ENCODE measurements at places on chromosomes 6 and 20.

- peak; percentile 17 for DNase-seq
Observed at GRCh38 chr6:35569011-35569461, 56.3 kb upstream of the TULP1 start.

GRCh38 chr6:76593668-76594067 lies 521.2 kb upstream of the IMPG1 start:
- no peak for DNase-seq

DNA sequence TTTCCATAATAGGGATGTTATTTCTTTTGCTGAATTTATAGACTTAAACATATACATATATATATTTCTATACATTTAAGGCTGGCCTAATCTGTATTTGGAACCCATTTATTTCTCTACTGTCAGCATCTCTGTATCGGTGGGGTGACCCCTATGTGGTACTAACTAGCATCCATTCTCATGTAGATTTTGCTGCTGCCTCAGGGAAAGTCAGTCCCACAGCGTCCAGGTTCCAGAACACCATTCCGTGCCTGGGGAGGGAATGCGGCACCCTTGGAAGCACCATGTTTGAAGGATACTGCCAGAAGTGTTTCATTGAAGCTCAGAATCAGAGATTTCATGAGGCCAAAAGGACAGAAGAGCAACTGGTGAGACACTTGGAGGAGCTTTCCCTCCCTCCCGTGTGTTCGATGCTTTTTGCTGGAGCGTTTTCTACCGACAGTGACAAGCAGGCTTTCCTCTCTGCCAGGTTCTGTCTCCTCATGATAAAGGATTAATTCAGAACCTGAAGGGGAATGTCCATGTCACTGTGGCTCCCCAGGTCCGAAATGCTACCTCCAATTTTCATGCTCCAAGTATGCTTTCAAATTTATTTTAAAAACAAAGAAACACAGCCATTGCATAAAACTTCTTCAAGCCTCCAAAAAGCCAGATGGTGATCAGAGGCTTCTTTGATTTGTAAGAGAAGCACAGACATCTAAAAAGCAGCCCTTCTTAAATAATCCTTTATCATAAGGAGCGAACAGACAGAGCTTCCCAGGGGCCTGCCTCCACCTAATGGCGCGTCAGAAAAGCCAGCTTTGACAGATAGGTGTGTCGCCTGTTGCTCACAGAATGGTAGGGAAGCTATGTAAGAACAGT lies 13.1 kb downstream of the TNFAIP3 start:
- no peak for DNase-seq

GRCh38 chr6:127111526-127111925 lies 6.9 kb upstream of the RSPO3 start:
- DNase-seq: no peak

DNA sequence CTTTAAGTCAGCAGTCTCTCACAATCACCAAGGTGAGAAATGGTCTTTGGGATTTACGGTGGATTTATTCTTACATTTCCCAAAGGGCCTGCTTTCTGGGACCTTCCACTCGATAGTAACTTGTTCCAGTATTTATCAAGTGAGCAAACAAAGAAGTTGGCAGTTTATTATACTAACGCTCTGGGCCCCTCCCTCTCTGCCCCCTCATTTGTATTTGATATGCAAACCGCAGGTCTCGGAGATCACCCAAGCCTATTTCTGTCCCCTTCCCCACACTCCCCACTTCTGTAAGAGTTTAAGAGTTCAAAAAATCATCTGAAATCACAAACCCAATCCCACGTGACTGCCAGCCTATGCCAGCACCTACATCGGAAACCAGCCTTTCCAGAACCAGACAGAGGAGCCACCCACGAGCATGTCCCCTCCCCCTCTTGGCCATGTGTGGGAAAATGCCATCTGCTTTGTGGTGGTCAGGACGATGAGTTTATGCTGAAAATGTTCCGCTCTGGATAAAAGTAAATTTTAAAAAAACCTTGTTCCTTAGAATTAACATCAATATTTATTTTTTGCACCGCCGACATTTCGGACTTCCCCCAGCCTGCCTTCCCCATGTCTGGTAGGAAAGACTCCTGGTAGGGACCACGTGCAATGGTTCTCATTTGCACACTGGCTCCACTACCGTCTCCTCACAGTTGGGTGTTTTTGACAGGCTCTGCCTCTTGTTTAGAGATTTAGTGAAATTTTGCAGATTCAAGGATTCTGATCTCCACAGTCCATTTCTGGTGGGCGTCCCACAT lies 281.0 kb downstream of the TFAP2C start:
- no peak for DNase-seq

DNA sequence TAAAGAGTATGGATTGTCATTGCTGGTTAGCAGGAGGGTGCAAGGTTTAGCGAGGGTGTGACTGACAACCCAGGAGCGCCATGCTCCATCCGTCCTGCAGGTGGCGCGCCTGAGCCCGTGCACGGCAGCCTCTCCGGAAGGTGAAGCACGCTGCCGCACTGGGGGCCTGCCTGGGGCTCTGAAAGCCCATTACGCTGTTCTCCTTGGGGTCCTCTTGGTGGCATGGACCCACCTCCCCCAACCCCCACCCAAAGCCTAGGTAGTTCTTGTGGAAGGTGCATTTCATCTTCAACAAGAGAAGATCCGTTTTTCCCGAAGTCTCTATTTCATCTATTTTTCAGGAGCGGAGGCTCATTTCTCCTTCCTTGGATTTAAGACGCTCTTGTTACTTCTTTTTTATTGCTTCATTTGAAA lies 197.4 kb upstream of the KCNG1 start:
- peak; percentile 65 for DNase-seq

DNA sequence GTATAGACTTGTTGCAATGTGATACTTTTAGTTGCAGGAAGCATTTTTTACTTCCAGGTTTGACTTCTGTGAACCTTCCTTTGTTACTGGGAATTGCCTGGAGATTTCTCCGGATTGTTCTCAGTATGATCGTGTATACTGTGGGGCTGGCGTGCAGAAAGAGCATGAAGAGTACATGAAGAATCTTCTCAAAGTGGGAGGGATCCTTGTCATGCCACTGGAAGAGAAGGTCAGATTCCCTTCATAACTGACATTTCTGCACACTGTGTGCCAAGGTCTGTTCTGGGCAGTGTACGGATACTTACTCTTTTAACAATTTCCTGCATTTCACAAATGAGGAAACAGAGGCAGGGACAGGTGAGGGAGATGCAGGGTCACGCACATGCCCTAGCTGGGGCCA lies 9.7 kb downstream of the PCMTD2 start:
- DNase-seq: no peak

DNA sequence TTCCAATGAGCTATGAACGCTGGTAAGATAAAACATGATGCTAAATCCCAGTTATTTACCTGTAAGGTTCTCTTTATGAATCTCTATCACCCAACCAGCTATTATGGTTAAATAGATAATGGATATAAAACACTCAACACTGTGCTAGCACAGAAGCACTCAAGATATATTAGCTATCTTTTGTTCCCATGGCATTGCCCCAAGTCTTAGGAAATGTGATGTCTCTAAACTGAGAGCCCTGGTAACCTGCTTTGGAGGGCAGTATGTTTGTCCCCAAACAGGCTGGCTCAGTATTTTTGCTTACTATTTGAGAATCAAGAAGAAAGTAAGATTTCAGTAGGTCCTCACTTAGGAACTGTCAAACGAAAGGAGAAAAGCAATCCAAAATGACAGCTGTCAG lies 90.5 kb downstream of the BTBD9 start:
- no peak for DNase-seq

DNA sequence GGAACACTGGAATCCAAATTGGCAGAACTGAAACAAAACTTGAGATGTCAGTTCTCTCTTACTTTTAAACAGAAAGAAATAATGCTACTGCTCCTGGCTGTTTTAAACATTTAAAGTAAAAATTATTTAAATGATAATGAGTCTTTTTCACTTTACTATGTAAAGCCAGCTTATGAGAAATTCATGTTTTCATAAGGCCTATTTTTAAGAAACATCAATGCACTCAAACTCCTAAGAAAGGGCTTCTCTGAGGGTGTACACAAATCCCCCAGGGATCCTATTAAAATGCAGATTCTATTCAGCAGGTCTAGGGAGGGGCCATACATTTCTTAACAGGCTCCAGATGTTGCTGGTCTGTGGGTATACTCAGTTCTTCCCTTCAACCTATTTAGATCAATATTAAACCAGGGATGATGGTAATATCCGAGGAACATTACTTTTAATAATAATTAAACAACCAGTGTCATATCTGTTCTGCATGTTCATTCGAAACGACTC lies 2.3 kb downstream of the FERMT1 start:
- no peak for DNase-seq

All from activated CD4-positive, alpha-beta T cell treated with anti-CD3 and anti-CD28 coated beads, Interleukin-10, Interleukin-2, amounts not matched to agents 100 ng/mL and 50 ng/mL, durations not matched to agents 16 hours and 8 hours (primary cell).